ENCODE measurements at places on chromosomes 13 and 19.

DNA sequence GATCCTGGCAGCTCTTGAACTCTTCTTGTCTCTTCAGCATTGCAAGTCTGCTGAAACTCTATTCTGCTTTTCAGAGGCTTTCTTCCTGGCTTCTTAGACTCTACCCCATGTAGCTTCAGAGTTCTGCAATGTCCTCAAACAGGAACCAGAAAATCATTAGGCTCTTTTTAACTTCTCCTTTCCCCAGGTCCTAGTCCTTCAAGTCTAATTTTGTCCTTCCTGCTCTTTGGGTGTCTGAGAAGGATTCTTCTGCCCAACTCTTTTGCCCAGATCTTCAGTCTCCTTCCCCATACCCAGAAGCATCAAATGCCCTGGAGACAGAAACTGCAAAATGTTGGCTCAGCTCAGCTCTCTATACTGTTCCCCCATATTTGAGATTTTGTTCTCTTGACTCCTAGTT, 50.0 kb upstream of the CALM3 start:
- DNase-seq: no peak

DNA sequence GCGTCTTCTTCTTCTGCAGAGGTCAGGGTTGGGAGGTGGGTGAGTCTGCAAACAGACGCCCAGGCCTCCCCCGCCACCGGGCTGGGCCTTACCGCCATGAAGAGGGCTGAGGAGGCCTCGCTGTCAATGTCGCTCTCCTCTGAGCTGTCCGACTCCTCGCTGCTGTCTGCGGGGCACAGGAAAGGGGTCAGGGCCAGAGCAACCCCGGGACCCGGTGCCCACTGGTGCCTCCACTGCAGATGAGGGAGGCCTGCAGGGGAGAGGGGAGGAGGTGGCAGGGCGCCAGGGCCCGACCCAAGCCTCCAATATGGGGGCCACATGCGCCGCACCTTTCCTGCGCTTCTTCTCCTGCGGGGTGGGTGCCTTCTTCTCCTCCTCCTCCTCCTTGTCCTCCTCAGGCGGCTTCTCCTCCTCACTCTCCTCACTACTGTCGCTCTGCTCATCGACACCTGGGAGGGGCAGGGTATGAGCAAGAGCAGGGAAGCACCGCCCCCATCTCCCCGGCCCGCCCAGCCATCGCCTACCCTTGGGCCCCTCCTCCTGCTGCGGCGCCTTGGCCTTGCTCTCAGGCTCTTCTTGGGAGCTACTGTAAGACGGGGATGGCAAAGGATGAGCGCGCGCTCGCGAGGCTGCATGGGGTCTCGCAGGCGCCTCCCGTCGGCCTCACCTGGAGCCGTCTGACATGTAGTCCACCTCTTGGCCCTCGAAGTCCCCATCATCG, 5.5 kb upstream of the PSPN start:
- DNase-seq: no peak

DNA sequence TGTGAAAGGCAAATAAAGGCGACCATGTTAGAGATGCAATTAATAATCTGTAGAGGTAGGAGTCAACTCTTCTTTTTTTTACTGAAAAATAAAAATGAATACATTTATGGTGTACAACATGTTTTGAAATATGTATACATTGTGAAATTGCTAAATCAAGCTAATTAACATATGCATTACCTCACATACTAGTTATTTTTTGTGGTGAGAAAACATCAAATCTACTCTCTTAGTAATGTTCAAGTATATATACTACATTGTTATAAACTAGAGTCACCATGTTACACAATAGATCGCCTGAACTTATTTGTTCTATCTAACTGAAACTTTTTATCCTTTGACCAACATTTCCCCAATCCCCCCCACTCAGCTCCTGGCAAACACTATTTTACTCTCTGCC, 143.2 kb downstream of the POU4F1 start:
- DNase-seq: no peak

DNA sequence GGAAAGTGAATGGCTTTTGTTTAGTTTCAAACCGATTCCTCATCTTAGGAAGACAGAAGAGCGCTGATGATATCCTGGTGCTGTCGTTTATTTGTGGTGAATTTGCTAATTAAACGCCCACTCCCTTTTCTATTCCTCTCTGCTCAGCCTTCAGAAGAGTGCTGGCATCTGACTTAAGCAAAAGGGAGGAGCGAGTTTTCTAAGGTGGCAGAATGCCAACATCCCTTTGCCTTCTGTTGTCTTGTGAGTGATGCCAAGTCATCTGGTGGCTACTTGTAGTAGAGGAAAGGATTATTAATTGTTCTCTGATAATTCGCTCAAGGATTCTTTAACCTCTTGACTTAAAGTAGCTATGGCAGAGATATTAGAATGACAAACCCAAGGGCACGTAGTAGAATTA, 68.1 kb downstream of the ERCC5 start:
- DNase-seq: no peak

Measured in ureter (tissue), 1 donor.